HS-27A (cell line): ENCODE measurements at places on chromosomes 3 and 15.

DNA sequence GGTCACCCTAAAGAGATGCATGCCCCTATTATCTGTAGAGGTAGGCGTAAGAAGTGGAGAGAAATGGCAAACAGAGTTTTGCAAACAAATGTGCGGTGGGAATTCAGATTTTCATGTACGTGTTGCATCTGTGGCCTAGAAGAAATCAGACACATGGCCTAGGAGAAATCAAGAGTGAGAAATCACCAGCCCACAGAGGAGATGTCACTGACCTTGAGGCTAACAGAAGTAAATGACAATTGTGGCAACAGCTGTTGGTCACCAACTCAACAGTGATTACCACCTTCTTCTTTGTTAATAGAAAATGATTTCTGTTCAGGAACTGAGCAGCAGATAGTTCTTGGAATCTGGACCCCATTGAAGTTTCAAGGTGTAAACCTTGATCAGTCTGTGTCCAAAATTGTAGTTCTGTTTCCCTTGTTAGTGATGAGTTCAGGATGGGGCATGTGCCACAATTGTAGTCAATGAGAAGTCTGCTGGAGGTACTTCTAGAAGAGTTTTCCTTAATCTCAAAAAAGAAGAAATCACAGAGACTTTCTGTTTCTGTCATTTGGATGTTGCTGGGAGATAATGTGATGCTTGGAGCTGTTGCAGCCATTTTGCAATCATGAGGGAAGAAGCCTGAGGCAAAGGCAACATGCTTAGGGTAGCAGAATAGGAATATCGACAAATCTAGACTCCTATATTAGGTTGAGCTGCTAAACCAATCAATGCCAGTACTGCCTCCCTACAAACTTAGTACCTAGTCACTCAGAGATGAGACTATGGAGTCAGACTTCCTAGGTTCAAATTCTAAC is 34.3 kb upstream of the RFTN1 start:
- no peak for DNase-seq

DNA sequence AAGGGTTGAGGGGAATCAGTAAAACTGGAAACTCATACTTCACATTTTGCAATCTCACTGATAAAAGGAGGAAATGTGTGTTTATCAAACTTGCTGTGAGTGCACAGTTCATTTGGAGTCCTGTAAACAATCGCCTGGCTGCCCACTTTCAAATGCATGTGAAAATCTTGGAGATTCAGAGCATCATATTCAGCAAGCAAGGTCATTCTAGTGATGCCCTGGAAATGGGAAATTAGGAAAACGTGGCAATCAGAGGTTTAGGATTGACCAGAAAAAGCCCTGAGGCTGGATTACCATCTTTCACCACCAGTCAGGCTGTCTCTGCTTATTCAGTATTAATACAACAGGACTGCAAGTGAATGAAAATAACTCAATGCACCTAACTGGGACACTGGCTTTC is 23.9 kb downstream of the DPH6 start:
- no peak for DNase-seq

DNA sequence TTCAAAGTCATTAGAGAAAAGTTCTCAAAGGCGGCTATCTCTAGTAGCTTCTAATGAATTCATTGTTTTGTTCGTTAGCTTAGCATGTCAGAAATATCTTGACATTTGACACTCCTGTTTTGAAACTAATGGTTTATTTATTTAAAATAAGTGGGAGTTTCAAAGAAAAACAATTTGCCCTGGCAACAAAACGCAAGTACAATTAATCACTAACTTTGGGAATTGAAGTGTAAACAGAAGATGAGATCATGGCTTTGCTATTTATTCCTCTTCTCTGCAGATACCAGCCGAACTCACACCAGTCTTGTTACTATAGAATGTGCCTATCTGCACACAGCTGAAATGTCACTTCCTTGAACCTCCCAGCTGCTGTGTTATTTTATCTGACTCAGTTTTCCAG is 27.5 kb downstream of the MASP1 start:
- DNase-seq: no peak

DNA sequence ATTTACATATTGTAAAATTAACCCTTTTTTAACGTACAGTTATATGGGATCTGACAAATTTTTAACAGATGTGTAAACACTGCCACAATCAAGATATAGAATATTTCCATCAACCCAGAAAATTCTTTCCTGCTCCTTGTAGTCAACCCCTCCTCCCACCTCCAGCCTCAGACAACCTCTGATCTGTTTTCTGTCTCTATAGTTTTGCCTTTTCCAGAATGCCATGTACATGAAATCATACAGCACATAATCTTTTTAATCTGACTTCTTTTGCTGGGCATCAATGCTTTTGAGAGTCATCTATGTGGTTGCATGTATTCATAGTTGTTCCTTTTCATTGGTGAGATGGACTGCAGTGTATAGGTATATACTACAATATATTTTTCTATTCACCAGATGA is 153.0 kb downstream of the SMAD6 start:
- DNase-seq: no peak

DNA sequence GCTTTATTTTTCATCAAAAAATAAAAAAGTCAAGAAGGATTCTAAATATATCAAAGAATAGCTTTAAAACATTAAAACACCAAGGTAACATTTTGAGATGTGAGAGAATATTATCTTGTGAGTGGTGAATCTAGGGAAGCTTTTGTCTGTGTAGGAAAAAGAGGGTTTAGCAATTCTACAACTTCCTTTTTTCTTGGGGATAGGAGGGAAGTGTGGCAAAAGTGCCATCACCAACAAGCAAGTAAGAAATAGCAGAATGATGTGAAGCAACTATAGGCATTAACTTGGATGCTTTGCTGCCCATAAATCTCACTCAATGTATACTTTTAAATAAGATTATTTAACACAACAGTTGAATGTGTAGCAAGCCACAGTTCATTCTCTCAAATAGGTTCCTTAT is 57.8 kb upstream of the SUCLG2 start:
- DNase-seq: no peak

- no peak for DNase-seq
Observed at GRCh38 chr15:100186960-100187359, 154.8 kb downstream of the ADAMTS17 start.

DNA sequence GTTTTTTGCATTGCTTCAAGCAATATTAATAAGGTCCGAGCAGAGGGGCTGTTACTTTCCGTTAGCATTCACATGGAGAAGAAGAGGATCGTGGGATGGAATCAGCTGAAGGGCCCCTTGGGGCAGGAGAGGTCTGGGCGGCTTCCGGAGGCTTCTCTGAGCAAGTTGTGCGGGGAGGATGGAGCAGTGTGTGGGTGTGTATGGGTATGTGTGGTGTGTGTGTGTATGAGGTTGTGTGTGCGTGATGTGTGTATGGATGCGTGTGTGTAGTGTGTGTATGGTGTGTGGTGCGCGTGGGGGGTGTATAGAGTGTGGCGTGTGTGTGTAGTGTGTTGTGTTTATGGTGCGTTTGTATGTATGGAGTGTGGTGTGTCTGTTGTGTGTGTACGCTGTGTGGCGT is 25.8 kb downstream of the GABRA5 start:
- DNase-seq: no peak

- no peak for DNase-seq
Observed at GRCh38 chr3:38519000-38519399, 22.9 kb downstream of the EXOG start.
